ENCODE measurements at places on chromosomes 12 and 14.
A peak's percentile ranks its signal among the peaks of the same experiment; 100 is the strongest.

DNA sequence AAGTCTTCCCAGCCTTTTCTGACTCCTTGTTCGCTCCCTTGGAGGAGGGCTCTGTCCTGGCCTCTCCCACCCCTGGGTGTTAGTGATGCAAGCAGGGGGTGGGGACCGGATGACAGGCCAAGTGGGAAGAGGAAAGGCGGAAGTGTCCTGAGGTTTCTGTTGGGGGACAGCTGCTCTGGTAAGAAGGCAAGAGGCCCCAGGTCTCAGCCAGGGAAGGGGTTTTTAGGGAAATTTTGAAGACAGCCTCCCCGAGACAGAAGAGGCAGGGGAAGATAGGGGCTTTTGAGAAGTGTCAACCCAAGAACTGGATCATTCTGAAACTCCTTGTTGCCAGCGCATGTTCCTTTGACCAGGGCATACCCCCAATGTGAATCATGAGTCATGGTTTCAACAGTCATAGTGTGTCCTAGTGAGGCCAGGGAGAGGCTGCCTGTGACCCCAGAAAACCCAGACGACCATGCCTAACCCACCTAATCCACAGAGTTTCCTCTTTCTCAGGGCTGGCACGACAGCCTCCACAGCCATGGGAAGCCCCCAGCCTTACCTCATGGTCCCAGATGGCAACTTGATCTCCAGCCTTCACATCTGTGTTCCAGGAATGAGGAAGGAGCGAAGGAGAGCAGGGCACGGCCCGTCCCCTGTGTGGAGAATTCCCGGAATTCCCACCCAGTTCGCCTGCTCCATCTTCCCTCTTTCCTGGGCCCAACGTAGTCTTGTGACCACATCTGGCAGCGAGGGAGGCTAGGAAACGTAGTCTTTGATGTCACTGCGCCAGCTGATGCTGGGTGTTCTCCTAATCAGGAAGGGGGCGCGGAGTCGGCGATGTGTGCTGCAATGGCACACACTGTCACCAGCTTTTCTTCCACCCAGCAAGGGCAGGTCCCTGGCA lies 4.9 kb upstream of the GPR132 start:
- DNase-seq = no peak

DNA sequence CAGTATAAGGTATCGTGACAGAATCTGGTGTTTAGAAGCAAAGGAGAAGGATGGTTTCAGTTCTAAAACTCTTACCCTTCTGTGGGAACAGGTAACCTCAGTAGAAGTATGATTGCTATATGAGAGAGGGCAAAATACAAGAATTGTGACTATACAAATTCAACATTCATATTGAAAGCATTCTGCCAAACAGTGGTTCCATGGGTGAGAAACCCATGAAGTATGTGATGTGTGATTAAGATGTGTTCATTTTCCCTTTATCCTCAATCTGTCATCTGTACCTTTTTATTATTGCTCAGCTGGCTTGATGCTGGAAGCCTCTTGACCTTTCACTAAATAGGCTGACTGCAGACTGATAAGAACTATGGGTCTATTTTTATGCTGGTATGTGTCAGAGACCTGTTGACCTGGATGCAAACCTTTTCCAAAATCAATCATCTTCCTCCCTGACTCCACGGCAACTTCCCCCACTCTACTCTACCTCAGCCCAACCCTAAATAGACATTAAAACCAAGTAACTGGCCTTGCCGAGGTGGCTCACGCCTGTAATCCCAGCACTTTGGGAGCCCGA lies 109.6 kb downstream of the STXBP6 start:
- no peak for DNase-seq

DNA sequence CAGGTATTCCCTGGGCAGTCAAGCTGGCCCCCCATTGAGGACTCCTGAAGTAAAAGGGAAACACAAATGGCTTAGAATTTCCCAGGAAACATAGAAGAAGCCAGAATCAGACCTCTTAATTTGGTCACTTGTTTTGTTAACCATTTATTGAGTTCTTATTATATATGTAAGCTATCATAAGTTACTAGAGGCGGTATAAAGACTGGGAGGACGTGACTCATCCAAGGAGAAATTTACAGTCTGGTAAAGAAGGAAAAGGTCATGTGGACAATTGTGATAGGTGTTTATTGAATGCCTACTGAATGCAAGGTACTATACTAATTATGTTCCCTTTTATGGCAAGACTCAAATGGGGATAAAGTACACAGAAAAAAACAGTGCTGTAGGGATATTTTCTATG lies 146.7 kb downstream of the DYRK2 start:
- DNase-seq = no peak

DNA sequence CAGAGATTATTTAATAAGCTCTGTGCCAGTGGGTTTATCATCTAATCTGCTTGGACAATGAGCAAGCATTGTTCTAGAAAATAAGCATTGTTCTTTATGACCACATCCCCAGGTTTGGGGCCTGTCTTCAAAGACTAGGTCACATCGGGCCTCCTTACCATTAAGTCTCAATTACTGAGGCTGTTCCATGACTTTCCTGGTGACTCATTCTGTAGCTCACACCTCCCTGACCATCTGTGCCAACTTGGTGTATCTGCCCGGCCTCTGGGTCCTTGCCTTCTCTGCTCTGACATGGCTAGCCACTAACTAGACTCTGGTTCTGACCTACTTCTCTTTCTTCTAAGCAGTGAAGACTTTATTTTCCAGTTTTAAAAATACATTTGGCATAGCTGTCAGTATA lies 44.4 kb upstream of the PLEKHA5 start:
- no peak for DNase-seq

GRCh38 chr12:104720339-104721038 lies 237.6 kb downstream of the SLC41A2 start:
- DNase-seq = peak; percentile 36

GRCh38 chr14:60204104-60204842 lies 39.1 kb upstream of the DHRS7 start:
- no peak for DNase-seq

GRCh38 chr12:8911606-8912268 lies 2.6 kb upstream of the PHC1 start:
- DNase-seq = no peak

- no peak for DNase-seq
Measured at GRCh38 chr12:121872546-121873215, 14.0 kb upstream of the HPD start.

DNA sequence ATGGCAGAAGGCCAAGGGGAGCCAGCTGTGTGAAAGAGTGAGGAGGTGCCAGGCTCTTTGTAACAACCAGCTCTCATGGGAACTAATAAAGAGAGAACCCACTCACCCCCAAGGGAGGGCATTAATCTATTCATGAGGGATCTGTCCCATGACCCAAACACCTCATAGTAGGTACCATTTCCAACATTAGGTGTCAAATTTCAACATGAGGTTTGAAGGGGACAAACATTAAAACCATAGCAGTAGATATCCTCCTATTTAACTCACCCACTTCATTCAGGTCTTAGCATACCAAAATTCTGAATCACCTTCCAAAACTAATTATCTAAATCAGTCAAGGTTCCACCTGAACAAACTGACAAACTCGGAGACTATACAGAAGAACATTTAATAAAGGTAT lies 75.3 kb downstream of the PPFIA2 start:
- DNase-seq = no peak

DNA sequence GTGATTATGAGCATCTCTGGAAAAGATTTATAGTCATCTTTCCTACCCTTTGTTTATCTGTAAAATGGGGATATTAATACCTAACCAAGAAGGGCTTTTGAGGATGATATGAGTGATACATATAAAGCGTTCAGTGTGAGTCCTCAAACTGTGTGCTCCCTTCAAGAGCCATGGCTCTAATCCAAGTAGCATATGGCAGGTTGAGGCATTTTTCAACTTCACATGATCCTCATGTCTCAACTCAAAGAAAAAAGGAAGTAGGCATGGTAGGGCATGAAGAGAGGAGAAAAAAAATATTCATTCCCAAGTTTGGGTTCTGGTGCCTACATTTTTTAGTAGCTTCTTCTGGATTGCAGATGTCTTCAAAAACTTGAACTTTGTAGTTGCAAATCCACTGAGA lies 286.3 kb upstream of the ATP2B1 start:
- DNase-seq = no peak

DNA sequence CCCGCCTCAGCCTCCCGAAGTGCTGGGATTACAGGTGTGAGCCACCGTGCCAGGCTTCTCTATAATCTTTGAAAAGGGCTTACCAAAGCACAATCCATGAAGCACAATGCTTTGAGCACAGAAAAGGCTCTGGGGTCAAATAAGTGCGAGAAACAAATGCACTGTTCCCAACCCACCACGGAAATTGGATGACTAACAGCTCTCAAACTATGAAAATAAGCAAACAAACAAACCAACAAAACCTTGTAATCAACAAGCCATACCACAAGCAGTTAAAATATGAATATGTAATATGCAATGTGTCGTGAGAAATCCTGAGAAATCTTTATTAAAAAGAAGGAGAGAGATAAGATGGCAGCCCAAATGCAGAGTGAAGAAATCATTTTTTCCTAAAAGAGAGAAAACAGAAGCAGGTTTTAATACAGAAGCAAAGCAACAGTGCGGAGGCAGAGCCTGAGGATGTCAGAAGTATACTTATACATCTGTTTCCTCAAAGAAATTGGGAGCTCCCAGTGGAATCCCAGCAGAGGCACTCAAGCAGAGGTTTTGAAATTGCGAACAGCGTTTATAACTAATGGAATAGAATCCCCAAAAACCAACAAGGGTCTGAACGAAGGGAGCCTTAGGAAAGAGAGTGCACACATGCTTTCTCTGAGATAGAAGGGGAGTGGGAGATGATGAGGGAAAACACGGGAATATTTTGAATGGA lies 17.1 kb downstream of the SMCO2 start:
- DNase-seq = no peak

DNA sequence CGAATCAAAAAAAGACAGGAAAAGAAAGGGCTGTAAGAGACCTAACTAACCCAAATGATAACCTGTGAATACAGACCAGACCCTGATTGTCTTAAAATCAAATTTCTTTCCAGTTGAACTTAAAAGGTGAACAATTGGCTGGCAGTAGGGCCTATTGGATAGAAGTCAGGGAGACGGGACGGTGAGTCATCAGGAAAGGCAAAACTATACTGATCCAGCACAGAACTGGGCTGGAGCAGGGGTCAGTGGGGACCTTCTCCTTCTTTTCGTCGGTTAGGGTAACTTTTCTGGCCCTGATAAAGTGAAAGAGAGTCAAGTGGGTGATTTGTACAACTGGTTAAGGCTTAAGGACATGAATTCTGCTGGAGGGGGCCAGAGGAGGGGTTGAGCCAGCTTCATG lies 84.9 kb upstream of the OTX2 start:
- DNase-seq = no peak
